ENCODE measurements at places on chromosomes 3 and 15.

GRCh38 chr15:93041159-93041547 lies 47.9 kb downstream of the RGMA start:
- DNase-seq, result no peak

DNA sequence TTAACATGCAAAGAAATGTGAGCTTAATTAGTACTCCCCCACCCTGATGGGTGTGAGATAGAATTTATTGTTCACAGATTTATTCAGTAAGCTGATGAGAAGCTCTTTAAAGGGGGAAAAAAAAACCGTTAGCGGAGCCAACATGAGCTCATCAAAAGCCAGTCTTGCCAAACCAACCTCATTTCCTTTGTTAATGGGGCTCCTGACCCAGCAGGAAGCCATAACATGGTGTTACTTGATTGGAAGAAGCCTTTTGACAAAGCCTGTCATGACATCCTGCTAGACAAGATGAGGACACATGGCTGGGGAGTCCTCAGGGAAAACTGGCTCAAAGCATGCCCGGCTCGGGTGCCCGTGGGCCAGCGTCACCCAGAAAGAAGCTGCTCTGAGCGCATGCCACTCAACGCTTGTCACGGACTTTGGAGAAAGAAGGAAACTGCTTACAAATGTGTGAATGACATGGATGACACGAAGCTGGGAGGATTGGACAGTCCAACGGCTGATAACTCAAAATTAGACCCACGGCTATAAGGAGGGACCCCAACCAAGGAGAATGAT lies 64.6 kb downstream of the SLCO2A1 start:
- no peak for DNase-seq

GRCh38 chr15:85444122-85444745 lies 63.8 kb downstream of the AKAP13 start:
- no peak for DNase-seq

GRCh38 chr15:44231842-44232241 lies 36.8 kb upstream of the FRMD5 start:
- DNase-seq, result no peak

GRCh38 chr3:19221081-19221480 lies 72.8 kb downstream of the KCNH8 start:
- no peak for DNase-seq

- DNase-seq, result no peak
These were observed 14.3 kb downstream of the ZIC1 start for GRCh38 chr3:147423537-147423797.

DNA sequence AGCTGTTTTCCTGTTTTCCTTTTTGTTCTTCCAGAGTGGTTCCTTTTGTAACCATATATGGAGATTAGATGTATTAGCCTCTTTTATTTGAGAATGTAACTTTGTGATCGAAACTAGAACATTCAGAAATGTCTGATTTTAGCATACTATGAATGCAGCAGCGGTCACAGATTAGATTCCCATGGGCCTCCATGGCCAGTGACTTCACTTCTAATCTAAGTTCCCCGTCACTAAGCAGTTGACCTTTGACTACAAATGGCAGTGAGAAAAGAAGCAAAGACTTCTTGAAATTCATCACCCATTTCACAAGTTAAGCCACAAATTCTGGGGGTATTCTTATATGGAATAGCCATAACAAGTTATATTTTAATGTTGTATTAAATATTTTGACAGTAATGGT lies 114.6 kb upstream of the FLNB start:
- DNase-seq, result no peak

DNA sequence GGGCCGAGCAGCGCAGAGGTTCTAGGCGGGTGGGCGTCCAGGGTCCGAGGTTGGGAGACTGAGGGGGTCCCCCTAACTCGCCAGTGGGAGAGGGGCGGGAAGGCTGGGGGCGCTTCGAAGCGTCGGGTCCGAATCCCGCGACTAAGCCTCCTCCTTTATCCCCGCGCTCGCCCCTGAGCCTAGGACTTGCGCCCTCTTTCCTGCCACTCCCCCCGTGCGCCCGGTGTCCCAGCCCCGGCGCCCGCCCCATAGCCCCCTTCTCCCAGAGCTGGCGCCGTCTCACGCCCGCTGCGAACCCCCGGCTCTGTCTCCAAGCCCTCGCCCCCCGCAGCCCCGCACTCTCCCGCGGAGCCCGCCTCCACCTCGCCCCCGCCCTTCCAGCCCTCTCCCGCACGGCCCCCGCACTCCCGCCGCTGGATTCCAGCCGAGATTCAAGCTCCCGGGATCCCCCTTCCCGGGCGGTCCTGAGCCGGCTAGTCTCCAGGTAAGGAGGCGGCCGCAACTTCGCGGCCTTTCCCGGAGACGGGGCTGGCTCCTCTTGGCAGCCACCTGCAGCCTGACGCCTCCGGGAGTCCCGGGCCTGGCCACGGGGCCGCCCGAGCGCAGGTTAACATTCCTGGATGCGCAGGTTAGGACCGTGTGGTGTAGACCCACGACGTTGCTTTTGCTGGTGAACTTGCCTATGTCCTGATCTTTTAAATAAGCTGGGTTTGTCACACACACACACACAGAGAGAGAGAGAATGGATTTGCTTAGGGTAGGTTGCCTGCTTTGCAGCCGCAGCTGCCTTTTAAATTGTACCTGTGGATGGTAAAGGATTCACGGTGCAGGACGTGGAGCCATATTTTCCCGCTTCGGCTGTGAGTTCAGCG lies 563 bp downstream of the PXYLP1 start:
- no peak for DNase-seq

GRCh38 chr15:77870195-77871065 lies 207.1 kb downstream of the TBC1D2B start:
- DNase-seq, result no peak

- DNase-seq, result no peak
These were observed 208.9 kb downstream of the ROBO1 start for GRCh38 chr3:79558943-79559342.

- DNase-seq, result no peak
These were observed 133.4 kb downstream of the TPRA1 start for GRCh38 chr3:127457094-127457475.

GRCh38 chr3:182129740-182130139 lies 418.0 kb downstream of the SOX2 start:
- no peak for DNase-seq

- no peak for DNase-seq
These were observed 19.2 kb downstream of the KLF13 start for GRCh38 chr15:31345606-31346366.

DNA sequence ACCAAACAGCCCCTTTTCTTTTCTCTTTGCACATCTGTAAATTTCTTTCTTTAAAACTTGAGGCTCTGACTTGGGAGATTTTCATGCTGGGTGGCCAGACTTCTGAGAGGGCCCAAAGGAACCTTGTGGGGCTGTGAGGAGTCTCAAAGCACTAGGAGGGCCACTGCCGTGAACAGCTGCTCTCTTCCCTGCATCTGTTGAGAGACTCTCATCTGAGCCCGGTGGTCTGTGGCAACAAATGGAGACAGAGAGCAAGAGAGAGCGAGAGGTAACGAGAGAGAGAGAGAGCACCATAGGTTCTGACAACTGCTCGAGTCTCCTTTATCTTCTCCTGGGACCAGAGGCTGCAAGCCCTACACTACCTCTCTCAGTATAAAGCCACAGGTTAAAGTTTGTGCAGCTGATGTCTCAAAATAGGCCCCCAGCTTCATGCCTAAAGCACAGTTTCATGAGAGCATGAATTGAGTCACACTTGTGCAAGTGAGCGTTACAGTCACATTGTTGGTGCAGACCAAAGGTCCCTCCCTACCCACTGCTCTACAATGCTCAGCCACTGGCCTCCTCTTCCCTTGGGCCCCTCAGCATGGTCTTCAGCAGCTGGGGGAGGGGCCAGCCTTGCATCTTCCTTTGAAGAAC lies 60.7 kb downstream of the ZNF621 start:
- DNase-seq, result no peak

- DNase-seq, result no peak
These were observed 80.1 kb upstream of the ROBO1 start for GRCh38 chr3:79847928-79848327.

DNA sequence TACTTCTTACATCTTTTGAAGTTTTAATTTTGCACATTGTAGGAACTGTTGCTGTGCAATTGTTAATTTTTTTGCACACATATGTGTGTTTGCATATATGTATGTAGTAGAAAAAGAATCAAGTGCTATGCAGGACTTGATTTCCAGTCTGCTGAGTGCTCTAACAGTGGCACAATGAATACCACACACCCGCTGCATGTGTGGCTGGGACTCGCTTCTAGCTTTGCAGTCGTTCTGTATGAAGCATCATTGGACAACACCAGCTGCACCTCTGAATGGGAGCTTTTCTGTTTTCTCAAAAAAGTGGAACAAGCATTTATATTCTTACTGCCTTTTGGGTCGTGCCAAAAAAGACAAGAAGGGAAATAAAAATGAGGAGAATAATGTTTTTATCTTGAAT lies 564.7 kb downstream of the FOXP1 start:
- DNase-seq, result no peak

DNA sequence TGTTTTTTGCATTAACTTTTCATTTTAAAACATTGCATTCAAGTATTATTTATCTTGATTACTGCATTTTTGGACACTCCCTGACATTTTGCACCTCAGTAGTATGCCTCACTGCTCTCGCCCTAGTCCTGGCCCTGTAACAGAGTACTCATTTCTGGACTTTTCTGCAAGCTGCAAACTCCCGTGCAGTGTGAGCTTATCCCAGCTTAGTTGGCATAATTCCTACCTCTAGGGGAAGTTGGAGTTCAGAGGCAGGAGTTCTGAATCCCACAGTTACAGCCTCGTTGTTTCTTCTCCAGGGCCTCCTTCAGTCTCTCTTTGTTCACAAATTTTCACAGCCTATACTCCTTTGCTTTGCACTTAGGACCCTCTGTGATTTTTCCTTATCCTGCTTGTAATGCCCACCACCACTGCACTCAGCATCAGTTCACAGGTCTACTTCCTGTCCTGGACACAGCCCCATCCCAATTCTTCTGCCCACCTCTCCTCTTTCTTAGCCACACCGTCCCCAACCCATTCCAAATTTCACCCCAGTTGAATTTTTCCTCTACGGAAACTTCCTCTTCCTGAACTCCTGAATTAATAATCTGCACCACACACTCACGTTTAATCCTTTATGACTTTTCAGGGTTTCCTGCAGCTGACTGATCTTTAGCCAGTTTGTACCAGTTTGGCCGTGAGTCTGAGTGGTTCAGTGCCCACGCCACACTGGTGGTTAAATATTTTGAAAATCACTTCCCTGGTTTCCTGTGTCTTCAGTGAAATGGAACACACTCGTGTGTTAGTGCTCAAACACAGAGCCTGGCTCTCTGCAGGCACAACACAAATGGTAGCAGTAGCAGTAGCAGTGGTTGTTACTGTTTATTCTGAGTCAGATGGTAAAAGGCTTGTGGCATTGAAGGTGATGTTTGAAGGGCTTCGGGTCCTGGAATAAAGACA lies 6.3 kb upstream of the CTSH start:
- no peak for DNase-seq

GRCh38 chr3:18747383-18747782 lies 322.2 kb upstream of the SATB1 start:
- no peak for DNase-seq

DNA sequence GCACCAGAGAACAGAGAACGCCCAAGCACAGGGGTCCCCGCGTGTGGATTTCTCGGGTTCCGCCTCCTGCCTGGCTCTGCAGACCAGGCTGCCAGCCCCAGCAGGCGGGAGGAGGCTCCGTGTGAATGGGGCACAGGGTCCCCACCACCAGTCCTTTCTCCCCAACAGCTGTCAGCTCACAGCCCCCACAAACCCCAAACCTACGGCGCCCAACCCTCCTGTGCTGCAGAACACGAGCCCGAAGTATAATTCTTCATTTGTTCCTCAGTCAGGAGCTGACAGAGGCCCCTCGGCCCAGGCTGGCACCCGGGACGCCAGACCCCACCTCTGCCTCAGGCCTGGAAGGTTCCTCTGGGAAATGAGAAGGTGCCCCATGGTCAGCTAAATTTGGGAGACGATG lies 78.0 kb downstream of the TBC1D2B start:
- no peak for DNase-seq

- DNase-seq, result no peak
These were observed 1.4 kb upstream of the SEMA6D start for GRCh38 chr15:47715856-47716445.

GRCh38 chr3:127473244-127474024 lies 117.1 kb downstream of the TPRA1 start:
- DNase-seq, result no peak

GRCh38 chr3:159800434-159801155 lies 188.0 kb upstream of the IL12A start:
- no peak for DNase-seq

DNA sequence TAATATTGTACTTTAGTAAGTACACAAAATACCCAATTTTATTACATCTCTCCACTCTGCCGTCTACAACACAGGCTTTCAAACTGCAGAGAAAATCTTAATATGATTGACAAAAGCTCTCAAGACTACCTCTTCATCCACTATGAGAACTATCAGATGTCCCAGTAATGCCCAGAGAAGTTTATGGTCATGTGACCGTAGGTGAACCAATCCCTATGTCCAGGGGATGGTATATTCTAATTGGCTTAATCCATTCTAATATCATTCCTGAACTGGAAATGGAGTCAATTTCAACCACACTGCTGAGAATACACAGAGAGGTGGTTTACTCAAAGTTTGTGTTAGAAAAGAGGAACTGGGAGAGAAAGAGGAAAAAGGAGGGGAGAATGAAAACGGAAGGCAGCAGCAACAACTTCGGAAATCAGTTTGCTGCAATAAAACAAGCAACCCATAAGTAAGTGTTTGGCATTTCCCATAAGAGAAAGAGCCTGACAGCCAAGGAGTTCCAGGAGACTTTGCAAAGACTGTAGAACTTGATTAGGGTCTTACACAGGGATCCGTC lies 7.3 kb downstream of the SST start:
- DNase-seq, result no peak

DNA sequence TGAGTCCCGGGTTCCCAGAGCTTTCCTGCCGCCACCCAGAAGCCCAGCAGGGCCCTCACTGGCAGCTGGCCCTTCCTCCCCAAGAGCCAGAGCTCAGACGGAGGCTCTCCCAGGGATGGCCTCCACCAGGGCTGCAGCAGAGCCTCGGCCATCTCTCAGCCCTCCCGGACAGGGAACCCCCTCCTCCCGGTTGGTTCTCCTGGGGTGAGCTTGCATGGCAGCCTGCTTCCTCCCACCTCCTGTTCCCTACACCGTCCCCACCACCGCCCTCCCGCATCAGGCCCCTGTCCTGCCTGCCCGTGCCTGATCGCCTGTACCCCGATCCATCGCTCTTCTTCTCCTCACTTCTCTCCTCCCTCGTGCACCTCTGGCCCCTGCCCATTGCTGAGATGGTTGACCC lies 24.1 kb upstream of the MUC4 start:
- DNase-seq, result no peak

DNA sequence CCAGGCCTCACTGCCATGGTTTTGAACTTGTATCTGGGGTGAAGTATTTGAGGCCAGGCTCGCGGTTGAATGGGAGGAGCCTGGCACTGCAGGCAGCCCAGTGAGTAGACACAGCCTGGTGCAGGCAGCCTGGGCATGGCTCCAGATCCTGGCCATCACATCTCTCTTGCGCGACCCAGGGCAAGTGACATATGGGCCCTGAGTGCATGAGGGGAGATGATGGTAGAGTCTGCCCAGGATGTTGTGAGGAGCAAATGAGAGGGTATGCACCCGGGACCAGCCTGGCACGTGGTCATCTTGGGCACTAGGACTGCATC lies 103.5 kb downstream of the TBC1D2B start:
- no peak for DNase-seq

Measured in stimulated activated CD8-positive, alpha-beta memory T cell treated with anti-CD3 and anti-CD28 coated beads, Interleukin-12 subunit alpha, Interleukin-12 subunit beta, amount 100 ng/mL, for 1 hour (primary cell).